Hematopoietic multipotent progenitor cell treated with erythropoietin and hydrocortisone succinate and interleukin-3 and kit ligand, for 8 days (in vitro differentiated cells): ENCODE measurements at places on chromosomes 2 and 18.

DNA sequence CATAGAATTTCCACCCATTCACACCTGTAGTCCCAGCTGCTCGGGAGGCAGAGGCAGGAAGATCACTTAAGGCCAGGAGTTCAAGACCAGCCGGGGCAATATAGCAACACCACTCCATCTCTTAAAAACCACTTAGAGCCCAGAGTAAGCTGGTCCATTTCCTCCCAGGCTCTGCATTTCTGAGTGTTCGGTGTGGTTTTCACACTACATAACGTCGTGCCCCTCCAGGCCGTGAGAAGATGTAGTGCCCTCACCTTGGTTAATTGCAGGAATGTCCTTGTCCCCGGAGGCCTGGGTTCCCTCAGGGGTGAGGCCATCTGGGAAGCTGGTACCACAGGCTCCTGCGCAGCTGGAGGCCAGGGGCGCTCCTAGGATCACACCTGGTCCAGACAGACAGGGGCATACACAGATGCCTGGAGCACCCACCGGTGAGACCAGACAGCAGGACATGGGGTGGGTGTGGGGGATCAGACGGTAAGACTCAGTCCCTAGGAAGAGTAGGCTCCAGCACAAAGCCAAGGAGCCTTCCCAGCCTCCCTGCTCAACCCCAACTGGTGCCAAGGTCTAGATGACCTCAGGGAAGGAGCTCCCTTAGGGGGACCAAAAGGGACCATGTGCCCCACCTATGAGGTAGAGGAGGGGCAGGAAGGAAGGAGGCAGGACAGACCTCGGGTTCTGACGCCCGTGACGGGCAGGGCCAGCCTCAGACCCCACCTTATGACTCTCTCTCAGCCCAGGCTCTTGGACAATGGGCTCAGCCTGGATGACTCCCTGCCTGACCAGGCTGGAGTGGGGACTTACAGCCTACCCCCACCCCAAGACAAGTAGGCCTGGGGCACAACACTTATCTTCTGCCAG lies 752 bp downstream of the ASTL start:
- DNase-seq, result no peak

GRCh38 chr2:231305221-231305620 lies 90.3 kb upstream of the B3GNT7 start:
- no peak for DNase-seq

DNA sequence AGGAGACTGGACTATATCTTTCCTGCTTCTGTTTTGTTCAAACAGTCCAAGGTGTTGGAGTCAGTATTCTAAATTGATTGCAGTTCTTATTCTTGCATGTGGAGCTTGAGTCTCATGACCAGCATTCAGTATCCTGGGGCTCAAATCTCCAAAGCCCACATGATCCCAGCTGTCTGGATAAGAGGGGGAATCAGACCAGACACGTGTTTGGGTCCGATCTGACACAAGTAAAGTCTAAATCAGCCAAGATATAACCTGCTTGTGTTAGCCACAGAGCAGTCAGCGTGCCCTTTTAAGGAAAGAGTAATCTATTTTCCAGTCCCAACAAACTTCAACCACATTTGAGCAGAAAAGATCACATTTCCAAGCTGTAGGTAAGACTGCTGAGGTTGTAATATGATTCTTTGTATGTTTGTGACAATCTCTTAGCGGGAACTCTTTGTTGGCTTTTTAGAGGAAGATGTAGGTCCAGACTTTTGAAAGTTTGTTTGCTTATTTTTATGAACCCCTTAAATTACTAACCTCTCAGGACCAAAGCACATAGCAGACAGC lies 334.6 kb downstream of the SLC4A3 start:
- DNase-seq, result no peak

- peak; percentile 47 for DNase-seq
Observed at GRCh38 chr18:32919799-32920198, 147.0 kb upstream of the KLHL14 start.

DNA sequence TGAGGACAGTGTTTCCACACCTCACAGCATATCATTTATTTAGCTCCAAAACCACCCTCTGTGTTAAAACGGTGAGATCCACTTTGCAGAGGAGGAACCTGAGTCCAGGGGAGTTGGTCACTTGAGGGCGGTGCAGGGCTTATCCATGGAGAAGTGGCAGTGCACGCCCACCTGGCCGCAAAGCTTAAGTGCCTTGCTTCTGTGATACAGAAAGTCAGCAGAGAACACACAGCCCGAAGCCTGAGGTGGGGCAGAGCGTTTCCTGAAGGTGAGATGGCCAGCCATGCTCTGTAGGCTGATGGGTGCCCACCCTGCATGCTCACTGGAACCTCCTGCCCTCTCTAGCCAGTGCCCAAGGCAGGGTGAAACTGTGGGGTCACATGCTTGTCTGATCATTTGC lies 87.3 kb downstream of the SH3RF3 start:
- no peak for DNase-seq

DNA sequence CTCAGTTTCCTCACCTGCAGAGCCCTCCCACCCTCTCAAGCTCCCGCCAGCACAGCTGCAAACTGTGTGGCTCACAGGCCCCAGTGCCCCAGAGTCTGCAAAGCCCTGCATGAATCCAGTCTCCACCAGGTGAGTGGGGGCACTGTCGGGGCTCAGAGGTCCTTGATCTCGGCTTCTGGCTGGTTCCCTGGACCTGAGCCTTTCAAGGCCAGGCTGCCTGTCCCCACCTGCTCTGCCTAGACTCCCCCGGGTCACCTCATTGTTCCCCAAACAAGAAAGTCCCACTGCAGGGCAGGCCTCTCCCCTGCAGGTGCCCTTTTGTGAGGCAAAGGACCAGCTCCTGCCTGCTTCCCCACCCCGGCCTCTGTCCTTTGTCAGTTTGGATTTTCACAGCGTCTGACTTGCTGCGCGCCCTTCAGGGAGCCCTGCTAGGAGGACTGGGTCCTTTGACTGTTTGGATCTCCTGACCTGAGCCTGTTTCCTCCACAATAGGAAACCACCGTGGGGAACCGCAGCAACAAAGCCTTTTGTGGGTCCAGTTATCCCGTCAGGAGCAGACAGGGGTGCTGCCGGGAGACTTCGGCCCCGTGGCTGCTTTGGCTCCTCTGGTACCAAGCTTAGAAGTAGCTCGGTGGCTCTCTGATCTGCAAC lies 200.5 kb upstream of the HDAC4 start:
- DNase-seq, result no peak

DNA sequence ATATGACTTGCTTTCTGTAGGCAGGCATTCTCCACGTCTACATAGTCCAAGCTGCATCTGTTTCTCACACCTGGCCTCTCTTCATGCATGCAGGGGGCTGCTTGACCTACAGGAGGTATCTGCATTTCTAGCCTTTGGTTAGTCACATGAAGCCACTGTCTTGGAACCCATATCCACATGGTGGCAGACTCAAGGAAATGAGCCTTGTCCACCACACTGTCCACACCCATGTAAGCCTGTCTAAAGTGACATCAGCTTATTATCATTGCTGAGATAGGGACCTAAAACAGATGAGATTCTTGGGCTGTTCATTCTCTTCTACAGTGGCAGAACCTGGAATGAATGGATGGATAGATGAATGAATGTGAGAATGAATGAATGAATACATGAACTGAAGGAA lies 160.4 kb downstream of the DOCK10 start:
- no peak for DNase-seq

DNA sequence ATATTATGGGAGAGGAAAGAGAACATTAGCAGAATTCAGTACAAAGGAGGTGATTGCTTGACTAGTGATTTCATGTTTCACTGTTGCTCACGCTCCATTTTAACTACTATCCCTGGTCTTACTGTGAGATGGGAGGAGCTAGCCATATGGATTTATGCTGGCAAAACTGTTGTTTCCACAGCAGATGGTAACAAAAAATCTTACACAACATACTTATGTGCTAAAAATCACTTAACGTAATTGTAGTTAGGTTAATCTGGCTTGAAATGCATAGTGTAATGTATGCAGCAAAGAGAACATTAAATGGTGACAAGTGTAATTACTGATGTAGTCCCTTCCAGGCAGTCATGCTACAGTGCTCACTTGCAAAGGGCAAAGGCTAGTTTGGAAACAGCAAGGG lies 155.6 kb upstream of the LYPD1 start:
- no peak for DNase-seq

- DNase-seq, result peak; percentile 2
Observed at GRCh38 chr2:219207884-219208740, 1.5 kb downstream of the ZFAND2B start.

- DNase-seq, result no peak
Observed at GRCh38 chr2:152086231-152086630, 12.6 kb downstream of the CACNB4 start.

- no peak for DNase-seq
Observed at GRCh38 chr2:211649331-211649730, 889.3 kb downstream of the ERBB4 start.

- DNase-seq, result no peak
Observed at GRCh38 chr18:21099442-21099841, 12.2 kb downstream of the ROCK1 start.

DNA sequence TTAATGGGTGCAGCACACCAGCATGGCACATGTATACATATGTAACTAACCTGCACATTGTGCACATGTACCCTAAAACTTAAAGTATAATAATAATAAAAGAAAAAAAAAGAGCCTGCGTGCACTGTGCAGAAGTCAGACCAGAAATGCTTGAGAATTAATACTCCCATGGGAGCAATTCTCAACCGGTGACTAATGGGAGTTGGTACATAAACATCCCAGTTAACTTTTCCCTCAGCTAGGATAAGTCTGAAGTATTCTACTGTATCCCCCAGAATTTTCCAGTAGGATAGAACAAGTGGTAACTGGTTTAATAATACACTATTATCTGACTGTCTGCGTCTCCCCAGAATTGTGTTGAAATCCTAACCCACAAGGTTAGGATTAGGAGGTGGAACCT lies 113.6 kb upstream of the COL5A2 start:
- DNase-seq, result no peak

DNA sequence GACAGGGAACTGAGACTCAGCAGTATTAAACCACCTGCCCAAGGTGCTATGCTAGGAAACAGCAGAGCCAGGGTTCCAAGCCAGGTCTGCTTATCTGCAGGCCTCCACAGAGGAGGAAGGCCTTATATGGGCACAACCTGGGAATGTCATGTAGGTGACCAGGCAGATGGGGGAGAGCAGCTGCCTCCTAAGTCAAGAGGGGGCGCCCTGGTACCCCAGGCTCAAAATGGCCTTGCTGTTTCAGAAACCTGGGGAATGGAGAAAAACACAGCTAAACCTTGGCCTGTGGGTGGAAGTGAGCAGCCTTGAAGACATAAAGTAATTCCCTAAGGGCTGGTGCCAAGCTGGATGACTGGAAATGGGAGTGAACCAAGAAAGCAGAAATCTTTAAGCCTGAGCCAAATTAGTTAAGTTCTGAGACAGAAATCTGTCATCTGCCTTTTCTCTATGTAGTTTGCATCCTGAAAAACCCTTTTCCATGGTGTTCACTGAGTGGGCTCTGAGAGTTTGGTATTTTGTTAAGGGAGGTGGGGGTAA lies 79.1 kb downstream of the MAPK4 start:
- DNase-seq, result no peak

DNA sequence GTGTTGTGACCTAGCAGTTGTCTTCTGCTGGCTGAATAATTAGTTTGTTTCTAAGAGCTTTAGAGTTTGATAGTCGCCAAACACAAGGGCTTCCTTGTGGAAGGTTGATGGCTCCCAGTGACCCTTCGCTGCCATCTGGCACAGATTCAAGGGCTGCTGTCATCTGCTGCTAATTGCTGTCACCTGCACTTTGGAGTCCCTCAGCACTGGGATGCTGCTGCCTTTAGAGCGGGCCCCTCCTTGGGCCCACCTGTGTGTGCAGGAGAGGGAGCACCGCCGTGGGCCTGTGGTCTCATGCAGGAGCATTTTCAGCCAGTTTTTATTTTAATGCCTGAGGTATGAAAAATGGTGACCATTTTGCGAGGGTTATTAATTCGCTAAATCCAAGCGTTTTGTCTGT lies 154.0 kb upstream of the NFATC1 start:
- no peak for DNase-seq

- DNase-seq, result no peak
Observed at GRCh38 chr2:184920451-184920965, 322.2 kb downstream of the ZNF804A start.

- DNase-seq, result no peak
Observed at GRCh38 chr2:96218508-96219131, 10.0 kb upstream of the STARD7 start.

GRCh38 chr2:216002101-216002678 lies 11.2 kb downstream of the MREG start:
- DNase-seq, result peak; percentile 77

- no peak for DNase-seq
Observed at GRCh38 chr18:8811115-8811514, 105.8 kb downstream of the MTCL1 start.

DNA sequence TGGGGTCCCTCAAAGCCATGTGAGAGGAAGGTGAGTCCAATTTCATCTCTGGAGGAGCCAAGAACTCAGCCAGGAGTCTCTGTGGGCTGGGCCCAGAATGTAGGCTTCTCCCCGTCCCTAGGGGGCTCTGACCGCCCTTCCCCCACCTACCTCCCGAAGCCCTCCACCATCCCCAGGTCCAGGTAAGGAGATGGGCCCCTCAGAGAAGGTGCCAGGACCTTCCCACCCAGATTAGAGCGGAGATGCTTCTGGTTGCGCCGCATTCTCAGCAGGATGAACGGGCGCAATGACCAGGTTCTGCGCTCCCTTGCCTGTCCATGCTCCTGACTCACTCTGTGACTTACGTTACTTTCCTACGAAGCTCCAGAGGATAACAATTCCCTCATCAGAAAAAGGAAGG lies 23.0 kb downstream of the ST8SIA5 start:
- no peak for DNase-seq

- peak; percentile 25 for DNase-seq
Observed at GRCh38 chr2:98822301-98823164, 91.6 kb upstream of the MGAT4A start.

DNA sequence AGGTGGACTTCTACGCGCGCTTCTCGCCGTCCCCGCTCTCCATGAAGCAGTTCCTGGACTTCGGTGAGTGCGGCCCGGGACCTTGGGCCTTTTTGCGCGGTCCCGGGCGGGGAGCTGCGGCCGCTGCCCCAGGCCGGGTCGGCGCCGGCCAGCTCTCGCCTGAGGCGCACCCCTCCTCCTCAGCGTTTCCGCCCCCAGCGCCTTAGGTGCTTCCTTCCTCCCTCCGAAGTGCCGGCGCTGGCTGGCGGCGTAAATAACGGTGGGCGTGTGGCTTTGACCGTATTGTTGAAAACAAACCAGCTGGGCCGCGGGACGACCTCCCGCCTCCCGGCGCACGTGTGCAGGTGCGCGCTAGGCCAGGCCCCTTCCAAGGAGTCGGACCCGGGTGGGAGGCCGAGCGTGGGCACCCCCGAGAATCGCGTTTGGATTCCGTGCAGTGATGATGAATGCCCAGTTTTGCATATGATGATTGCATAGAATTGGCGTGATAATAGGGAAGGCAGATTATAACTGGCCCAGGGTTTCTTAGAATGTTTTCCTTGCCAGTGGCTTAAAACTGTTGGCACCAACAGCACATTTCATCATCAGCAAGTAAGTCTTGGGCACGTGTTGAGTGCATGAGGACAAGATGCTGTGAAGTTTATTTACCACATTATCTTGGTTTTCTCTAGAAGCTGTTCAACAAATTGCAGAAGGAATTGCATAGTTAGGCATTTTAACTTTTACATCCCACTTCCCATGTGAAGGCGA lies 569 bp downstream of the PDK1 start:
- peak; percentile 79 for DNase-seq
